ENCODE measurements at places on chromosomes 13 and 19.

DNA sequence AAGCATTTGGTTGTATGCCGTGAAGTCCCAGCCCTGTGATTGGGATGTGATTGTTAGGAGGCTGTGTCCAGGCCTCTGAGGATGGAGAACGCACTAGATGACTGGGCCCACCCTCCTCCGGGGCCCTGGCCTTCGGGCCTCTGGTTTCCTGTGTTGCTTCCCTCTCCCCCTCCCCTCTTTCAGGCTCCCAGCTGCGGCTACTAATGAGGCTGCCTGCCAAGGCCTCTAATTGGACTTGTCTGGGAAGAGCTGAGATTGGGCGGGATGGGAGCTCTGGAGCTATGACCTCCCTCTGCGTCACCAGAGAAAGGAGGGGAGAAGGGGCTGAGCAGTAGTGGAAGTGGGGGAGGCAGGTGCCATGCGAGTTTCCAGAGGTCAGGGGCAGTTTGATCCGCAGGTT is 9.9 kb downstream of the PTH2 start:
- no peak for DNase-seq

GRCh38 chr13:95644601-95645052 is at the start of gene DZIP1:
Gene DZIP1, minus strand, starts transcription at chr13:95644706. Its CDS starts 2,677 bp downstream, at chr13:95642029.
- peak; percentile 63 for DNase-seq

DNA sequence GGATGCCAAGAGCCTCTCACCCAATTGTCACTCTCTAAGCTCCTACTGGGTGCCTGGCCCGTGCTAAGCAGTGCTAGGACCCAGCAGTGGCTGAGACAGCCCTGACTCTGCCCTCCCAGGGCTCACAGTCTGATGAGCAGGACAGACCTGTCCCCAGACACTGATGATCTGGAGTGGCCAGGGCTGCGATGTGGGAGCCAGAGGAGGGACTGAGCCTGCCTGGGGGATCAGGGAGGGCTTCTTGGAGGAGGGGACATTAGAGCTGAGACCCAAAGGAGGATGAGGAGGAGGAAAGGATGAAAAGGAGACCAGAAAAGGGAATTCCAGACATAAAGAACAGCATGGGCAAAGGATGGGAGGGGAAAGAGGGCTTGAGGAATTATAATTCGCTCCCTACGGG is 6.6 kb downstream of the ERCC1 start:
- no peak for DNase-seq

DNA sequence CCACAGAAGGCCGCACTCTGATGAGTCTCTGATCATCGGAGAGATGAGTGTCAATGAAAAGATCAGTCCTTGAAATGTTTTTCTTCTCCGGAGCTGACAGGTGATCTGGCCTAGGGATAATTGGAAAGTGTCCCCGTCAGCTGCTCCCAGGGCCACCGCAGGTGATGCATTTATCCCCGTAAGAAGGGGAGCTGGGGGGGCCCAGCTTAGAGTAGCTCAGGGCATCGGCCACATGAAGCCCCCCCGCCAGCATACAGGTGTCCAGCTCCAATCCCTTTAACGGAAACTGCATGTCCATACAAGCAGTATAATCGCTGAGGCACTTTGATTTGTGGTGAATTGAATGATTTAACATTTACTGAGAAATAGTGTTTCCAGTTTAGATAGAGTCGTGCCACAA is 27.7 kb downstream of the ATP4B start:
- no peak for DNase-seq

DNA sequence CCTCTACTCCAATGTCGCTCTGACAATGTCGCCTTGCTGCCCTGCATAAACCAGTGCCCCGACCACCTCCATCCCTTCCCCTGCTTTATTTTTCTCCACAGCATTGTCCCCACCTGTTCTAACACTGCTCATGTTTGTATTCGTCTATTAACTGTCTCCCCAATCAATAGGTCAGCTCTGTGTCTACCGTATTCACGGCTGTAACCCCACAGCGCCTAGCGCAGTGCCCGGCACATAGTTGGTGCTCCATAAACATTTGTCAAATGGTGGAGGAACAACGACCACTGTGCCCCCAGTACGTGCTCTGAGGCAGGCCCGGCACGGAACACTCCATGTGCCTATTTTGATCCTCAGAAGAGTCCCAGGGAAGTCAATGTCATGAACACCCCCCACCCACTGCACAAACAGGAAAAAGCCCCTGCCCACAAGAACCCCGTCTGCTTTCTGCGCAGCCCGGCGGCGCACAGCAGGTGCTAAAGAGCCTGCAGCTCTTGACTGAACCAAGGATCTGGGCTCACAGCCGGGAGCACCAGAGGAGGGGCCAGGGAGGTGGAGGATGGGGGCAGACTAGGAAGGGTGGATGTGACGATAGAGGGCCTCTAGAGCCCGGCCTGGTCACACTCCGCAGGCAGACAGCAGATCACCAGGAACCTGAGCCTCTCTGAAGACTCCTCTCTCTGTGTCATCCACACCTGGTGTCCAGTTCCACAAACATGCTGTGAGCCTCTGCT is 1.8 kb upstream of the CEACAM16 start:
- DNase-seq: no peak

DNA sequence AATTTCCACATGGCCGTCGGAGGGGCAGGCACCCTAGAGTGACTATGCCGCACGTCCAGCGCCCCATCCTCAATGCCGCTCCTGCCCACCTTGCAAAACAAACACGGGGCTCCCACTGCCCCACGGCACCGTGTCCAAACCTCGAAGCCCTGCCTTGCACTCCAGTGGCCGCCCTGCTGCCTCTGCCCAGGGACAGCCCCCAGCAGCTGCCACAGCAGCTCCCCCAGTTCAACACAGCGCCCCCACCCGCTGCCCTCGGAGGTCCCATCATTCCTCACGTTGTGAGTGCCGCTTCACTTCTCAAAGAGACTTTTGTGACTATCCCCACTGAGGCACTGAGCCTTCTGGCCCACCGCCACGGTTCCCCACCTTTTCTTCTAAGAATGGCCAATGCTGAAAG is 22.3 kb upstream of the TMEM160 start:
- DNase-seq: no peak
